Activated T-cell treated with anti-CD3 and anti-CD28 coated beads, Interleukin-2, amount 50 U/mL, for 72 hours (primary cell): ENCODE measurements at places on chromosomes 1 and 21. TPM values are rescaled to one million over a fixed set of nuclear protein-coding genes. Genes with fewer than 3 reads are reported as not detected.

GRCh38 chr1:164565357-164565756 lies 6.4 kb downstream of the PBX1 start:
- no peaks in the 10 kb centered on the region for H3K36me3 ChIP-seq
- peaks cover 20% of the 10 kb centered on the region for H3K27me3 ChIP-seq
- no peak overlapping the region for H3K4me3 ChIP-seq
- peaks cover 4% of the 10 kb centered on the region for H3K4me1 ChIP-seq

- H3K27ac ChIP-seq, result no peak overlapping the region
- no peaks in the 10 kb centered on the region for H3K36me3 ChIP-seq
- no peak overlapping the region for H3K4me3 ChIP-seq
- no peaks in the 10 kb centered on the region for H3K27me3 ChIP-seq
Measured at GRCh38 chr1:54453509-54453908, 47.3 kb upstream of the SSBP3 start.

DNA sequence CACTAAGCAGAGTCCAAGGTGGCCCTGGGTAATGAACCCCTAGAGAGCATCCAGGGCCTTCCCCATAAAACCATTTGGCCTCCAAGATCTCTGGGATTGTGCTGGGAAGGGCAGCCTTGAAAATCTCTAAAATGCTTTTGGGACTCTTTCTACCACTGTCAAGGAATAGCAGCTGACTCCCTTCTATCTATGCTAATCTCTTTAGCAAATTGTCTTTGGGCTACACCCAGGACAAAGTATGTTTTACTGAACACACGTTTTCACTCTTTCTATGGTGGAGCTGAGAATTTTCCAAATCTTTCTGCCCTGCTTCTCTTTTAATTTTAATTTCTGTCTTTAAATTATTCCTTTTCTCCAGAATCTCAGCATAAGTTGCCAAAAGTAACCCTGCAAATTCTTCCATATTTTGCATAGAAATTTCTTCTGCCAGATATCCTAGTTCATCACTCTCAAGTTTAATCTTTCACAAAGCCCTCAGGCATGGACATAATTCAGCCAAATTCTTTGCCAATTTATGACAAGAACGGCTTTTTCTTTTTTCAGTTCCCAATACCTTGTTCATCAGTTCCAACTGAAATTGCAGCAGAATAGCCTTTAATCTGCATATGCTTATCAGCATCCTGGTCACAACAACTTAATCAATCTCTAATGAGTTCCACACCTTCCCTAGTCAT lies 687.0 kb upstream of the ADGRL4 start:
- no peak overlapping the region for H3K4me3 ChIP-seq
- H3K4me1 ChIP-seq, result no peaks in the 10 kb centered on the region
- peaks cover 4% of the 10 kb centered on the region for H3K36me3 ChIP-seq
- H3K27me3 ChIP-seq, result no peaks in the 10 kb centered on the region
- H3K27ac ChIP-seq, result no peak overlapping the region

GRCh38 chr1:163357378-163357777 lies 35.6 kb downstream of the NUF2 start:
- peaks cover 4% of the 10 kb centered on the region for H3K27me3 ChIP-seq
- no peak overlapping the region for H3K27ac ChIP-seq
- peaks cover 2% of the 10 kb centered on the region for H3K36me3 ChIP-seq
- no peak overlapping the region for H3K4me3 ChIP-seq

- no peak overlapping the region for H3K4me3 ChIP-seq
- DNase-seq, result no peak
- H3K27ac ChIP-seq, result no peak overlapping the region
- H3K27me3 ChIP-seq, result peaks cover 55% of the 10 kb centered on the region
Measured at GRCh38 chr1:111982428-111982827, 7.0 kb downstream of the KCND3 start.

Gene LPGAT1
- total RNA-seq, result 23.1 TPM

Gene PACC1
- 11.7 TPM for total RNA-seq
